T-helper 2 cell treated with Interferon-gamma antibody and Interleukin-4, amounts not matched to agents 100 ng/mL and 5 ng/mL, for 36 hours (primary cell): ENCODE measurements at places on chromosomes 1 and 21. TPM values are rescaled to one million over a fixed set of nuclear protein-coding genes. Genes with fewer than 3 reads are reported as not detected.

PCAT6 gene
- not detected in 2 replicates for total RNA-seq

FHAD1 gene
- total RNA-seq = 0.09 TPM in 1 of 2 replicates, not detected in the other

CLCA4 gene
- total RNA-seq = not detected in 2 replicates

ATP13A2 gene
- total RNA-seq = 48.7 and 49.4 TPM in 2 replicates

SLC2A5 gene
- 0.05 TPM in 1 of 2 replicates, not detected in the other for total RNA-seq
